Iris pigment epithelial cell (primary cell): ENCODE measurements at places on chromosomes 2 and 18.

- DNase-seq, result peak; percentile 18
These were observed 5.0 kb downstream of the RUFY4 start for GRCh38 chr2:218074031-218074430.

DNA sequence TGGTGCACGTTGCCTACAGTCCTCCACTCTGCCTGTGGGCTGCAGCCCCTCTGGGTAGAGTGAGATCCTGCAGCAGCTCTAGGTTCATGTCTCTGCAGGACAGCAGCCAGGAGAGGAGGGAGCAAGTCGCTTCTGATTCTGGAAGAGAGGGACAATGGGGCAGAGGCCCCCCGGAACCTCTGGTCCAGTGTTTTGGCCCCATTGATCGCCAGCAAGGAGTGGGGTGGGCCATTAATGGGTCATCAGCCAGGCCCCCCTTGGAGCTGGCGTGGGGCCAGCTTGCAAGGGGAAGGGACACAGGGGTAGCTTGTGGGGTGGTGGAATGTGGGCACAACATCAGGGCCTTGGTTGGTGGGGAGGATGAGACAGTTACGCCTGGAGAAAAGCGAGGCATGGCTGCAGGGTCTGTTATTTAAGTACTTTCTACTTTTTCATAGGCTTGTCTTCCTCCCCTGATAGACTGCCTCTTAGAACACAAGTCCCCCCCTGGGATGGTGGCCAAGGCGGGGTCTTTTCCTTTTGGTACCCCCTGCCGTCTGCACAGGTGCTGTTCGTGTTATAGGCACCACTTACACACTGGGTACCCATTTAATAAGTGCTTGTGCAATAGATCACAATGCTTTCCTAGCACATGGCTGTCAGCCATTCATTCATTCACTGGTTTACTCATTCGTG is 44.6 kb downstream of the INHBB start:
- DNase-seq, result no peak

DNA sequence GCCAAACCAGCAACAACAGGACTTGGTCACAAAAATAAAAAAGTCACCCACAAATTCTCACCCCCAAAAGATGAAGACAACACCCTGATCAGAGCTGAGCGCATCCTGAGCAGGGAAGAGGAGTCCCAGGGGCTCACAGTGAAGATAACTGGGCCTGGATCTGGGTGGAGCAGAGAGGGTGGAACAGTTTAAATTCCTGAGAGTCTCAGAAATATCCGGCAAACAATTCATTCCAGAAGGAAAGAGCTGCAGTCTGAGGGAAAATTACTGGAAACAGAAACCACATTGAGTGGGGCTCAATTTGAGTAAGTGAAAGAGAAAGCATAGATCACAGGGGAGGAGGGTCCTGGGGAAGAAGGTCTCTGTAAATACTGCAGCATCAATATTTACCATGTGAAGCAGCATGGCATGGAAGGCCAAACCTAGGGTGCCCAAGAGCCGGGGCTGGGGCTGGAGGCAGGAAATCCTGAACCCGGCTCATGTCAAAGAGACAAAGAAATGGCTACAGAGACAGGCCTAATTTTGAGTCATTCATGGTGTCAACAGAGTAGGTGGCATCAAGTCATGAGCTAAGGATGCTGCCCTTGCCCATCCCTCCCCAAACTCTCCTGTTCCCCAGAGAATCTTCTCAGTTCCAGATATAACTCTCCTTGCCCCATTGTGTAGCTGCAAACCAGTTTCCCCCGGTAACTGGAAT is 61.4 kb upstream of the ZBTB7C start:
- DNase-seq, result no peak

DNA sequence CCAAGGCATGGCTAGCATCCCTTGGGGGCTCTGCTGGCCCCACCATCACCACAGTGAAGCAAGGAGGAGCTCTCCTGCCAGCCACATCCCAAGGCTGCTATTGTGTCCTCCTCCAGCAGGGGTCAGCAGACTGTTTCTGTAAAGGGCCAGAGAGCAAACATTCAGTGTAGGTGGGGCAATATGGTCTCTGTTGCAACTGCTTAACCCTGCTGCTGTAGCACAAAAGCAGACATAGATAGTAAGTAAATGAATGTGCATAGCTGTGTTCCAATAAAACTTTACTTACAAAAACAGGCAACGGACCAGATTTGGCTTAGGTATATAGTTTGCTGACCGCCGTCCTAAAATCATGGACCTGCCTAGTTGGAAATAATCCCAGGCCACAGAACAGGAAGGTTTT is 36.4 kb upstream of the ZBTB7C start:
- peak; percentile 87 for DNase-seq

- DNase-seq, result no peak
These were observed 1.1 kb downstream of the IL1F10 start for GRCh38 chr2:113068706-113069485.

- no peak for DNase-seq
These were observed 456.0 kb upstream of the ZEB2 start for GRCh38 chr2:144975881-144976280.

DNA sequence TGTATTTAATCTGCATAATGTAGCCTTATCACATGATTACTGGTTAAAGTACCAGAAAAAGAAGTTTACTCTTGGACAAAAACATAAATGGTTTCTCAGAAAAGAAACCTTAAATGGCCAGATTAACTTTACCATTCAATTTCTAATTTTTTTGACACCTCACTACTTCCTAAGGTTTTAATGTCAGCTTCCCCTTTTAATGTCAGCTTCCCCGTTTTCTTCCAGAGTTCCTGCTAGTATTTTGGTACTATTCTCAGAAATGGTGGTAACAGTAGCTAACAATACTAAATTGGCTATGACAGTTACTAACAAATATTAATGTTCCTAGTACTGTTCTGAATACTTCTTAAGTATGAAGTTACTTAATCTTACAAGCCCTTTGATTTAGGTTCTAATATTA is 22.4 kb upstream of the SLC8A1 start:
- no peak for DNase-seq

GRCh38 chr18:34847408-34847807 is 137.3 kb downstream of the DTNA start:
- DNase-seq, result no peak

DNA sequence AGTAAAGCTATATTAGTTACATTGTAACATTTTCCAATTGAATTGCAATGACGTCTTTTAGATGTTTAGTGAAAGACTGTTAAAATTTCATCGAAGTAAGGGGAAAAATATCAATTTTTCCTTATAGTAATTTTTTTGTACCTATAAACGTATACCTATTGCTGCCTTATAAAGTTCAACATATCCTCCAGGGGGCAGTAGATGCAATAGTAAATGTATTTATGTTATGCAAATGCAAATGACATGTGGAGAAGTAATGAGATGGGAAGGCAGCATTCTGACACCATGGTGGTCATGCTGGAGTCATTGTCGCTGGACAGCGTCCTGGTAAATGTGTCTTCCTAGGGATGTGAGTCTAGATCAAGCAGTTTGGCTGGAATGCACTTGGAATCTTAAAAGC is 38.7 kb downstream of the MSTN start:
- peak; percentile 41 for DNase-seq

DNA sequence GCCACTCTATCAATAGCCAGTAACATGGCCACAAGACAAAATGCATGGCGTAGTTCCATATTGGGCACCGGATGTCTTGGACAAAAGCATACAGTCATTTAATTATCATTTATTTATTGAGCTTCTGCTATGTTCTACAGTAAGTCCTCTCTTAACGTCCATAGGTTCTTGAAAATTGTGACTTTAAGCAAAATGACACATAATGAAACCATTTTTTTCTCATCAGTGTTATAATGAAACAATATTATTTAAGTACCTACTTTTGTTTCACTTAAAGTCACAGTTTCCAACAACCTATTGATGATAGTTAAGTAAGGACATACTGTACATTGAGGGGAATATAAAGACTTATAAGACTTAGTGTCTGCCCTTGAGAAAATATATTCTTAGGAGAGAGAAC is 84.9 kb downstream of the XRCC5 start:
- no peak for DNase-seq

- DNase-seq, result no peak
These were observed 27.2 kb downstream of the CROCC2 start for GRCh38 chr2:240933048-240933965.
